ENCODE measurements at places on chromosomes 3 and 15. TPM values are rescaled to one million over a fixed set of nuclear protein-coding genes. Genes with fewer than 3 reads are reported as not detected.

DNA sequence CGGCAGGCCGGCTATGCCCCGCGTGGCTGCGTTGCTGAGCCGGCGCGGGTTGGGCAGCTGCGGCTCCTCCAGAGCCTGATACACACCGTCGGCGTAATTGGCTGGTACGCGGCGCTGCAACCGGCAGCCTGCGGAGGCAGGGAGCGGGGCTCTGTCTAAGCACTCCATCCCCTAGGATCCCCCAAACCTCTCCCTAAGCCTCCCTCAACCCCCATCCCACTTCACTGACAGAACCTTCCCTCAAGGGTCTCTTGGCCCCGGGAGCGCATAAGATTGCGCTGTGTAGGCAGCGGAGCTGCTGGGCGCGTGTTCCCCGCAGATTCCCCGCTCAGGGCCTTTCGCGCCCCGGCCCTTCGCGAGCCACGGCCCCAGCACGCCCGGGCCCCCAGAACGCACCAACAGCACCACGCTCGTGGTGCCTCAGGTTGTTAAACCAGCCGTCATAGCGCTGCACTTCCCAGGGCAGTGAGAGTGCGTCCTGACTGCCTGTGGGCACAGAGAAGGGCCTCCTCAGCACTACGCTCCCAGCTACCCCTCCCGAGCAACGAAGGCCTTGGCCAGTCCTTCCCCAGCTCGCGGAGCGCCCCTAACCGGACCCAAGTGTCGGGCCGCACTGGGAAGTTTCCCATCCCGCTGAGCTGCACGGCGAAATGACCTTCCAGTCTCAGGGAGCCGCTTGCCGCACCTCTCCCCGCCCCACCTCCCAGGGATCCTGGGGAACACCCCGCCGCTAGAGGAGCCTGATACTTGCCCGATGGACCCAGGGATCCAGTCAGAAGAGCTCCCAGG, 1.2 kb downstream of the DUOX2 start:
- DNase-seq, result no peak

The CMTM7 gene
- 51.8 TPM for polyA plus RNA-seq

DNA sequence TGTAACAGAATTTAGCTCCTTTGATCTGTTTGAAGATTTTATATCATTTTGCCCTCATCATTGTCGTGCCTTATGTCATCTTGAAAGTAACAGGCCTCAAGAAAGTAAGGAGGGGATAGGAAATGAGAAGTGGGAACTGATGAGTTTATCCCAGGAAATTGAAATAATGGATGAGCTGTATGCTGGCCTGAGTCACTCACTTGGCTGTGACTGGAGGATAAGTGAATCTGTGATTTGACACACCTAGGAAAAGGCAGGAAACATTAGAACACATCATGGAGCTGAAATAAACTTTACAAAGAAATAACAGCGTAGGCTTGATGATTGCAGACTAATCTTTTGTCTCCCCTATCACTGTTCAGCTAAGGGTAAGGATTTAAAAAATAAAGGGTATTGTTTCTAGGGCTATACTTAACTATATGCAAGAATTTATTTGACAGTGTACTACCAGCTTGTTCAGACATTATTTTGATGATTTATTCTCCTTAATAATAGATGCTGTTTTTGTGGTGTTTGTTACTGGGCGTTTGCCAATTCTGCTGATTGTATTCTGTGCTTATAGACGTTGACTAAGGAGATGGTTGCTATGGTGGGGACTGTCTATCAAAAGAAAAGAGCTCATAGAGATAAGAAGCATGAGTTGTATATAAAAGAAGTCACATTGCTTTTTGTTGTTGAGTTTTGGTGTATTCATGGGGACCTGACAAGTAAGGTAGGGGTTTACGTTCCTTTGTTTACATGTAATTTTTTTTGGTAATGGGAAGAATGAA, 105.6 kb upstream of the ROPN1 start:
- DNase-seq, result no peak

DNA sequence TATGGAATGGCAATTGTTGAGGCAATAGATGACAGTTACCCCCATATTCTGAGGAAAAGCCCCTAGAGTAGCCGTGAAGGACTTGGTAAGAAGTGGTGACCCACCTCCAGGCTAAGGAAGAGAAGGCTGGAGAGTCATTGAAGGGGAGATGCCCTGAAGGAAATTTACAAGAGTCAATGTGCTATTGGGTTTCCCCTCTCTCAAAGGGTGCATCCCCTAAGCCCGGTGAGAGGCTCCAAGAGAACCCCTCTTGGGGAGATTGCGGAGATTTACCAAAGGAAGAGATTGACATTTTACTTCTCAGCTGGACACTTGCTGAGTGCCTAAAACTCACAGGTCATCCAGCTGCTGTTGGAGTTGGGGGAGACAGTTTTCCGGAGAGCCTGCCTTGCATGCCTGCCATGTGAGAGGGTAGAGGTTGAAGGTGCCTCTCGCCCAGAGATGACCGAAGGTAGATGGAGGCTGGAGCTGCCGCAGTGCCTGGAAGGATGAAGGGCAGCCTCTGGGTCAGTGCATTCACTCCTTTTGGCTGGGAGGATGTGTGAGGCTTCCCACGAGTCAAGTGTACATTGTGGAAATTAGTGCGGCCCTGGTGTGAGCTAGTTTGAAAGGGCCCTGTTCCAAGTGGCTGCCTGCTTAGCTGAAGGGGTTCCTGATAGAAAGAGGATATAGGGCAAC, 30.7 kb downstream of the MESD start:
- no peak for DNase-seq

The GPR62 gene
- not detected for polyA plus RNA-seq

The ZBED2 gene
- polyA plus RNA-seq, result 120 TPM

- DNase-seq, result no peak
Observed at GRCh38 chr15:66711862-66712261, 9.8 kb downstream of the SMAD6 start.

DNA sequence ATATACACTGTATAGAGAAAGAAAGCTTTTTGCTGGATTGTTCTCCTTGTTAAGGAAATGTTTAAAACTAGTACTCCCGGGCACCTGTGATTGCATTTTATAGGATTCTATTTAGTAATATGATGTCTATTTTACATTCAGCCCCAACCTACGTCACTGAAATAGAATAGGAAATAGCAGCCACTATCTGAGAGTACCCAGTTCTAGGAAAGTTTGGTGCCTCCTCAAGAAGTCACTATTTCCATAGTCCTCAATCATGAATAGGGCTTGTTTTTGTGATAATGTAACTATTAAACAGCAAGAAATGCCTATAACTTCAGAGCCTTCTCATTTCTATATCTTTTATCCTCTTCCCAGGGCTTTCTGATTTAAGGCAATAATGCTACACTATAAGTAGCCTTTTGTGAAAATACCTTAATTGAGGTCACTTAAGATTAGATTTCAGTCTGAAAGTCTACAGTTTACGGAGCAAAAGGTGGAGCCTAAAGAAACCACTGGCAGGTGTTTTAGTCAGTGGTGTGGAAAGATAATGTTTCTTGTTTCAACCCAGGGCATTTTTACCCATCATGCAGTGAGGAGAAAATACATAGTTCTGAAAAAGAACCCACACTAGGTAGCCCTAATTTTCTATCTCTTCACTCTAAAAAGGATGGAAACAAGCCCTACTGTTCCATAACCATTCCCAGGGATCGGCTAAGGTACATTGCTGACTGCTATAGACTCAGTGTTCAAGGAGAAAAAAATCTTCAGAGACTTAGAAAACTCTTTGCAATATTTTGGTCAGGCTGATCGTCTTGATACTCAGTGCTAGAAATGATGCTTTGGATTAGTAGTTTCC, 38.7 kb downstream of the TIGIT start:
- no peak for DNase-seq

DNA sequence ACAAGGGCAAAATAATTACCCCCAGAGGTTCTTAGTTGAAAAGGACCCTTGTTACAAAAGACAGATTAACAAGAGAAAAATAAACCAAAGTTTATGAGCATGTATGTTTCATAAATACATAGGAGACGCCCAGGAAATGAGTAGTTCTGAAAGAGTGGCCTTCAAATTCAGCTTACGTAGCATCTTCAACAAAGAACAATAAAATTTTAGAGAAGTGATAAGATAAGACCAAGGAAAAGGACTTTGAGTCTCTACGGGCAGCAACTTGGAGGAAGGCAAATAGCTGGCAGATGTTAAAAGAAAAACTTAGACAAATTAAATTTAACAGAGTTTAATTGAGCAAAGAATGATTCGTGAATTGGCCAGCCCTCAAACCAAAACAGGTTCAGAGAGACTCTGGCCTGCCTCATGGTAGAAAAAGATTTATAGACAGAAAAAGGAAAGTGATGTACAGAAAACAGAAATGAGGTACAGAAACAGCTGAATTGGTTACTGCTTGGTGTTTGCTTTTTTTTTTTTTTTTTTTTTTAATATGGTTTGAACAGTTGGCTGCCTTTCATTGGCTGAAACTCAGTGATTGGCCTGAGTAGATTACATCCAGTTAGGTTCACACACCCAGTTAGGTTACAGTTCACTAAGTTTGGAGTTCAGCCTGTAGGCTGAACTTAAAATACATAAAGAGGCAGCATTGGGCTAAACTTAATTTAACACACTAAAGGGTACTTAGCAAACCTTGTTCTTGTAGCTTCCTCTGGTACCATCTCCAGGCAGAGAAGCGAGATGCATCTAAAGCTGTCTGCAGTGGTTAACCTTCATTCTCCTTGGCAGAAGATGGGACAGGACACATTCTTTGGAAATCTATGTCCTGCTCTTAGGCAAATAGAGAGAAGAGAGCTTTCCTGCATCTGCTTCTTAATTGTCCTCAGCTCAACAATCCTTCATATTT, 23.2 kb downstream of the C2CD4B start:
- DNase-seq, result no peak

GRCh38 chr3:119293105-119293870, 895 bp upstream of the ARHGAP31 start:
- no peak for DNase-seq

- DNase-seq, result no peak
Observed at GRCh38 chr15:67085818-67086636, 20.6 kb downstream of the SMAD3 start.

GRCh38 chr3:123766193-123767008, 117.7 kb downstream of the MYLK start:
- no peak for DNase-seq

DNA sequence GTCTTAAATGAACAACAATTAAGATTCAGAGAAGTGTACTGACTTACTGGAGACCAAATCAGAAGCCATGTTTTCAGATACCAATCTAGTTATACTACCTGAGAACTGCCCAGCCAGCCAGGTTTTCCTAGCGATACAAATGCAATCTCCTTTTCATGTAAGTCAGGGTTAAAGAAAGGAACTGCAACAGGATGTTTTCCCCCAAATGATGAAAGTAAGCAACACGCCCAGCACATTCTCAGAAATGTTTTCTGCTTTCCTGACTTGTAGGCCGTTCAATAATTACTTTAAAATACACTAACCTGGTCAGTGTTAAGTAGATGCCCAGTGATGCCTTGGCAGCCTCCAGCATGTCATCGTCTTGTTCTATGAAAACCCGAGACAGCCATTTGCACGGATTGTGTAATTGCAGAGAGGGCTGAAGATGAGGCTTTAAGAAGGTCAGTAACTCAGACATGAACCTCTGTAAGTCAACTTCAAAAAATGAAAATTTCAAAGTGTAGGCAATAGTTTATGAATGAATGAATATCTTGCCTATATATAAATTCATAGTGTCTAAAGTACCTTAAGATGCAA, 30.3 kb downstream of the LINS1 start:
- DNase-seq, result no peak

- no peak for DNase-seq
Observed at GRCh38 chr3:22615790-22616189, 587.3 kb upstream of the UBE2E2 start.

DNA sequence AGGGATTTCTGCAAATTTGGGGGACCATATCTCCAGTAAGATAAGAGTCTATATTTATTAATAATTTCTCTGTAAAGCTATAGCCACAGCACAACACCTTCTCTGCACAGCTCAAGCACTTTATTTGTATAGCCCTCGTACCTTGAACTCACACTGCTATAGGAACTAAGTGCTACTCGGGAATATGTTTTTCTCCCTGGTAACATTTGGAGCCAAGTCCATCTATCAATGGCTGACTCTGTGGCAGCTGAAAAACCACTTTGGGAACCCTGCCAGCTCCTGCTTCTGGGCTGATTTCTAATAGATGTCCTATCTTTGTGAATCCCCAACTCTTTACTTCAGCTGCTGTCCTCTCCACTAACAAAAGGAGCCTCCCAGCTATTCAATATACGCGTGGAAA, 298.5 kb downstream of the GBE1 start:
- DNase-seq, result no peak

DNA sequence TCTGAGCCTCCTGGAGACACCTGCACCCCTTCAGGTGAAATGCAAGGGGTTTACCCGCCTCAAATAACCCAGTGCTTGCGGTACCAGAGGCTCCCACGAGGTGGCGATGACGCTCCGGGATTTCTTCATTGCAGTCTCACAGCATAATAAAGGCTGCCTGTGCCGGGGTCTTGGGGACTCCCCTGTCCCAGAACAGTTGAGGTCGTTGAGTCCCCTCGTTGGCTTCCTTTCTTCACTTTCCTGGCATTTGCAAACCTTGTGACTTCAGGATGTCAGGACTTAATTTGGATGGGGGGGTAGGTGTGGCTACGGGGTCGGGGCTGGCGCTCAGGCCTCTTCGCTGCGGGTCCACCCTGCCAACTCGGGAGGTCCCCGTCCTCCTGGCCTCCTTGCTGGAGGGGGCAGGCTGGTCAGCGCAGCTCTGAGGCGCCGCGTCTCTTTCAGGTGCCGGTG, 1.3 kb downstream of the GNAT1 start:
- no peak for DNase-seq

GRCh38 chr15:42152196-42152920, 4.1 kb downstream of the PLA2G4F start:
- DNase-seq, result no peak

DNA sequence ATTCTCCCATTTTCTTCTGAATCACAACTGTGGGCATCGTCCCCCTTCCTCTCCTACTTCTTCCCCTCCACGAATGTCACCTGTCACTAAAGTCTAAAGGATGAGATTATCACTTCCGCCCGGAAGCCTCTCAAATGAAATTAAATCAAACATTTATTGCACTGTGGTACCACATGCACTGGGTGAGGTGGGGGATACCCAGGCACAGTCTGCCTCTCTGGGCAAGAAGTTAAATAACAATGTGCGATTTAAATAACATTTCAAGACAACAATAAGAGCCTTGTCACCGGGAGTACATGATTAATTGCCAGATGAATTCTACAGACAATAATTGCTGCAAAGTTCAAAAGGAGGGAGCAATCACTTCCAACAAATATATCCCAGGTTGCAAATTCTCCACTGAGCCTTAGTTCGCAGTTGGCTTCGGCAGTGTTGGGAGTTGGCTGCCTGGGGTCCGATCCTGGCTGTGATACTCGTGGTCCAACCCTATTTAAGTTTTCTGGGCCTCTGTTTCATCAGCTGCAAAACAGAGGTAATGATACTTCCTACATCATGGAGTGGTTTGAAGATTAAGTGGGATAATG, 77.7 kb downstream of the FOXP1 start:
- no peak for DNase-seq

- no peak for DNase-seq
Observed at GRCh38 chr15:42194513-42194912, 13.6 kb downstream of the VPS39 start.

The EPHA3 gene
- polyA plus RNA-seq, result 0.13 TPM

GRCh38 chr3:52844290-52844975, 9.6 kb upstream of the MUSTN1 start:
- no peak for DNase-seq

The TRIM71 gene
- polyA plus RNA-seq, result not detected

- DNase-seq, result no peak
Observed at GRCh38 chr3:105938806-105939205, 70.0 kb upstream of the CBLB start.

The CSPG4 gene
- polyA plus RNA-seq, result 0.67 TPM

The PHLDB2 gene
- 74.2 TPM for polyA plus RNA-seq

The ADPRH gene
- 0.26 TPM for polyA plus RNA-seq

- no peak for DNase-seq
Observed at GRCh38 chr15:41154412-41154811, 38.3 kb upstream of the INO80 start.

The NEK4 gene
- 13.6 TPM for polyA plus RNA-seq

The MYLK gene
- 31.9 TPM for polyA plus RNA-seq

The DAZL gene
- not detected for polyA plus RNA-seq

The ZPLD1 gene
- polyA plus RNA-seq, result 2.1 TPM
